PC-3 (cell line): ENCODE measurements at places on chromosomes 3 and 15.

DNA sequence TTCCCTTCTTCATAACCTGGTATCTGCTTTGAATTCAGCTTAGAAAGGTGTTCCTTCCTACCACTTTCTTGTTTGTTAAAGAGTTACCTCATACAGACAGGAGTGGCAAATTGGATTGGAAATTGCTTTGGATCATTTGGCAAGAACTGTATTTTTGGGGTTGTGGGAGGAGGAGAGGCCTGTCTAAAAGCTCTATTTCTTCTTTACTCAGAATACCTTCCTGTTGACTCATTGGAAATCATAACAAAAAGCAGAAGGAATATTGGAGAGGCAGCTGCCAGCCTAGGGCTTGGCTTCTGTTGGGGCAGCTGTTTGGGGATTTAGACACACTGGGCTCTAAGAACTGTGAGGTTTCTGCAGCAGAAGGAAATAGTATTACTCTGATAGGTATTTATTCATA, 14.2 kb downstream of the IQGAP1 start:
- DNase-seq, result peak; percentile 92

DNA sequence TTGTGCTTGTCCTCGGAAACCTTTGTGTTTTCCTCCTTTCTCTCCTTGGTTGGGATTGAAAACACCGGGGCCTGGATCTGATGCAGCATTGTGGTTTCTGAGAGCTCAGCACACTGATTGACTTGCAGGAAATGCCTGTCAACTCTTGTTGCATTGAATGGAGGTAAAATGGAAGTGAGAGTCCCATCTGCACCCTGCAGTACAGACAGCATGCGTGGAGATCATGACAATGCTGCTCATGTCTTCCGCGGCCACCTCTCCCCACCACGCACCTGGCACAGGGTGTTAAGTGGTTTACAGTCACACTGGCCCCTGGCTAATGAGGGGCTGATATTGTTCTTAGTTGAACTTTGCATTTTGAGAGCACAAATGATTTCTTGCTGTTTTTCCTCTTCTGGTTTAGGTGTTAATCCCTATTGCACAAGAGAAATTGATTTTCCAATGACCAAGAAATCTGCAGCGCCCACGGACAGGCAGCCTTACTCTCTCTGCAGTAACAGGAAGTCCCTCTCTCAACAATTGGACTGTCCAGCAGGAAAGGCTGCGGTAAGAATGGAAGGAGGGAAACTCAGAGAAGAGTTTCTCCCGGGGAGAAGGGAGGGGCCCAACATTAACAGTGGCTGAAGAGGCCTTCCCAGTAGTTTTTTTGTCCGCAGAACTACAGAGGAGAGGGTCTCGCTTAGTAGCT, 58.5 kb downstream of the STARD5 start:
- DNase-seq, result no peak

- no peak for DNase-seq
Observed at GRCh38 chr3:126685493-126685892, 18.5 kb upstream of the CHCHD6 start.

GRCh38 chr3:32438596-32439344, 47.1 kb downstream of the CMTM7 start:
- DNase-seq, result no peak

DNA sequence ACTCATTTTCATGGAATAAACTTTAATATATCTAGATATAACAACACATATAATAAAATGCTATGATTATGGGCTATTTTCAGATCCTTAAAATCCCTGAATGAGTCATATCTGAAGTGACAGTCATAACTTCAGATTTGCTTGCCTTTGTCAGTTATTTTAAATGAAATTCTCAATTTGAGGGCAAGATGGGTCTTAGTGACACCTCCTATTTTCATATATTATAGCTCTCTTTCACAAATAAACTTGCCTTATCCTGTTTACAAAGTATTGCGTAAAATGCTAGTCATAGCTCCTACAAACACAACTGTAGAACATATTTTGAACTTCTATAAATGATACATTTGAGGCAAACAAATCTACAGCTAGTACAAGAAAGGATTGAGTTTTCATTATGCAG, 6.2 kb upstream of the THRB start:
- peak; percentile 52 for DNase-seq

DNA sequence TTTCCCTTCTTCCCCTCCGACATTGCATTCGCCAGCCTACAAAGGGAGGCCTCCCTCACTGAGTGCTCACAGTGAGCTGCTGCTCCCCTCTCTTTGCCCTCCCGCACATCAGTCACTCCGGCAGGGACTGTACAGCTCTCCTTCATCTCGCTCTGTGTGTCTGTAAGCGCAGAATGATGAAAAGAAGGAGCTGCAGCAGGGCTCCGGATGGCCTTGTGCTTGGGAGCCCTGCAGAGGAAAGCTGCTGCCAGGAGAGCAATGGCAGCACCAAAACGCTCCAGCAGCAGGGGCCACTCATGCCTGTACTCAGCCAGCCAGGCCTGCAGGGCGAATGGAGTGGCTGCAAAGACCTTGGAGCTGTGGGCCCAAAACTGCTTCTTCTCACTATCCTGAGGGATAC, 107.0 kb upstream of the NSMCE3 start:
- DNase-seq, result no peak

DNA sequence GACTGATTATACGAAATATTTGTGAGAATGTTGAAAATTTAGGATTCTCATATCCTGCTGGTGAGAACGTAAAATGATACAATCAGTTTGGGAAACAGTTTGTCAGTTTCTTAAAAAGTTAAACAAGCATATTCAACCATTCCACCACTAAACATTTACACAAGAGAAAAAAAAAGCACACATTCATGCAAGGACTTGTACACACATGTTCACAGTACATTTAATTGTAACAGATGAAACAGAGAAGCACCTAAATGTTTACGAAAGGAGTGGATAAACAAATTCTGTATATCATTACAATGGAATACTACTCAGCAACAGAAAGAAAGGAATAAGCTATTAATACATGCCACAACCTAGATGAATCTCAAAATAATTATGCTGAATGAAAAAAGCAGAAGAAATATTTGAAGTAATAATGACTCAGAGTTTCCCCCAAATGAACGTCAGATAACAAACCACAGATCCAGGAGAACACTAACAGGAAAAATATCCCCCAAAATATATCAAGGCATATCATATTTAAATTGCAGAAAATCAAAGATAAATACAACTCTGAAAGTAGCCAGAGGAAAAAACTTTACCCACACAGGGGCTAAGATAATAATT, 14.3 kb downstream of the ANKRD28 start:
- DNase-seq, result peak; percentile 19

DNA sequence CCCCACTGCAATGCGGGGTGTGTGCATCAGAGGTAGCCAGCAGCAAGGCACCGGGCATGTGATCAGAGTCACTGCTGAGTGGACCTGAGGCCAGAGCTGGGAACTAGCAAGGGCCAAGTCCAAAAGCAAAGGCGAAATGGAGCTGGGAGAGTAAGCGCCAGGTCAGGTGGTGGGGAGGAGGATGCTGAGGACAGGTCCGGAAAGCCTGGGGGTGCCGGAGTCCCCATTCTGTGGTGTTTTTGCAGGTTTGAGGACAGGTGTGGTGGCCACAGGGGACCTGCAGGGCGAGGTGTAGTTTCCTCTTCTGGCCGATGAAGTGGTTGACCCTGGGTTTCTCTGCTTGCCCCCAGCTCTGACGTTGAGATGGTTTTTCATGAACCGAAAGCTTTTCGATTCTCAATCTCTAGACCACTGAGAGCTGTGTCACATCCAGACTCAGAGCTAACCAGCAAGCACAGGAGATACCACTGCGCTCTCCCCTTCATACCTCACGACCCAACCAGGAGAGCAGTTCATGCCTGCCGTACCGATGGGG, 35.0 kb upstream of the HES1 start:
- no peak for DNase-seq

DNA sequence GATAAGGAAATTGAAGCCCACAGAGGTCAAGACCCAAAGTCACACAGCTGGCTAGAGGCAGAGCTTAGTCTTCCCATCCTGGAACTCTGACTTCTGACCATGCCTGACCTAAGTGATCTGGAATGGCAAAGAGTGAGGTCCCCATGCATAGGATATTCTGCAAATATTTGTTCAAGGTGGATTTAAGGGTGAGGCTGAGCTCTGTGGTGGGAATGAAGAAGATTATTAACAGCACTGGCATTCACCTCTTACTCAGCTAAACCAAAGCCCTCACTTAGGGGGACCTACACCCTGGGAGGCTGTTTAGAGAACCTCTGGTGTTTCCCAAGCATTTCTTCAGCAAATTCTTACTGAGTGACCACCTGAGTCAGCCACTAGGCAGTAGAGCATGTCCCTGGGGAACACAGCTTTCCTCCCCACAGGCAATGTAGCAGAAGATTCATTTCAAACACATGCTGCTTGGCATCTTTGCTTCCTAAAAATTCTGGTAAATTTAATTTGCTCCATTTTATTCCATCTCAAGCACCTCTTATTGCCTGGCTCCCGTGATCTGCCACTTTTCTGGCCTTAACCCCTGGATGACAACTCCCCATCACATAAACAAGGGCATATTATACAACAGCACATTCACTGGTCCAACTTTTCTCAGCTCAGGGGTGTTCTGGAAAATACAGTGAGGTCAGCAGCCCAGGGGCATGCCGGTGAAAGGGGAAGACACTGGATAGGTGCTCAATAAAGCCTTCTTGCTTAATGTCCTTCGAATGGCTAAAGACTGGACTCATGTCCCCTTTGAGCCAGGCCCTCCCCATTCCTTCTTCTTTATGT, 176.0 kb downstream of the ABHD5 start:
- DNase-seq, result peak; percentile 96

- DNase-seq, result no peak
Observed at GRCh38 chr15:77412972-77413698, 6.8 kb downstream of the PEAK1 start.

GRCh38 chr3:113174801-113175485, 36.4 kb upstream of the BOC start:
- DNase-seq, result no peak

DNA sequence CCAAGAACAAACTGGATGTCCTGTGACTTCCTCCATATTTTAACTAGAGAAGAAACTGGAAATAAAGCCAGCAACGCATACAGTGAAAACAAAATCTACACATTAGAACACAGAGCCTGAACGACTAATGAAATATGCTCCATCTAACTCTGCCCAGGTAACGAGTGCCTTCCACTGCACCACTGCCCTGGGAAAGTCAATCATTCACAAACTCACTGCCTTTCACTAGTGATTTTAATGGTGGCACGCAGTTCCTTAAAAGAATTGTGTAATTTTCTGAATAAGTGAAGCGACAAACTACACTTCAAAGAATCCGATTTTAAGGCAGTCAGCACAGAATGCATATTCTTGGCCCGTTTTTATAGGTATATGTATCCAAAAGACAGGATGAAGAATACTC, 416.0 kb downstream of the SHQ1 start:
- DNase-seq, result no peak

DNA sequence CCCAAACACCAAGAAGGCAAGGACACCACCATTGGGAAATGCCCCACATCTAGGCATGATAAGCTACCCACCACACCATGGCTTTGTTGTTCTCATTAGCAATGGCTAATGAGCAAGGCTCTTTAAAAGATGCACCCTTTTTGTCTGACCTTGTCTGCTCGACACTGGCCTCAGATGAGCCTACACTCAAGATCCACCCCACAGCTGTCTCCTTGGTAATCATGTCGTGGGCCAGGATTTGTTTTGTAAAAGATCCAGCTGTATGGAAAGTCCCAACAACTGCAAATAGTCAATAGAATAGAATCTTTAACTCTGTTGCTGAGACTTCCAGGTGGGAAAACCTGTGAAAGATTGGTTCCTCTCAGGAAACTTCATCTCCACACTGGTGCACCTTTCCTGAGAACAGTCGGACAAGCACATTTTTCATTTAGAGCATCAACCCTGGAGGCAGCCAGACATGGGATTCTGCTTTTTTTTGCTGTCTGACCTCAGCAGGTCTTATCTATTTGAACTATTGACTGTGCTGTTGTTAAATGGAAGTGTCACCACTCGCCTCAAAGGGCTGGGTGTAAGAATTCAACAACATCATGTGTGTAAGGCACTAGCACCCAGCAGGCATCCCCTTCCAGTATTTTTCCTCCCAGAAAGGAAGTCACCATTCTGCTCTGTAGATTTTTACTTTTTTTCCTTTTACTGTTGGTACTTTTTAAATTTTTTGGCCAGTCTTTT, 35.5 kb downstream of the DUT start:
- no peak for DNase-seq

- no peak for DNase-seq
Observed at GRCh38 chr3:30400926-30401325, 205.5 kb upstream of the TGFBR2 start.
